ENCODE measurements at places on chromosomes 2 and 18.

GRCh38 chr2:209619782-209620181 is 151.8 kb upstream of the UNC80 start:
- no peak for DNase-seq

- no peak for DNase-seq
These were observed 953.5 kb downstream of the CNTNAP5 start for GRCh38 chr2:124978597-124978996.

- DNase-seq = no peak
These were observed 112.6 kb upstream of the PXDN start for GRCh38 chr2:1856922-1857321.

DNA sequence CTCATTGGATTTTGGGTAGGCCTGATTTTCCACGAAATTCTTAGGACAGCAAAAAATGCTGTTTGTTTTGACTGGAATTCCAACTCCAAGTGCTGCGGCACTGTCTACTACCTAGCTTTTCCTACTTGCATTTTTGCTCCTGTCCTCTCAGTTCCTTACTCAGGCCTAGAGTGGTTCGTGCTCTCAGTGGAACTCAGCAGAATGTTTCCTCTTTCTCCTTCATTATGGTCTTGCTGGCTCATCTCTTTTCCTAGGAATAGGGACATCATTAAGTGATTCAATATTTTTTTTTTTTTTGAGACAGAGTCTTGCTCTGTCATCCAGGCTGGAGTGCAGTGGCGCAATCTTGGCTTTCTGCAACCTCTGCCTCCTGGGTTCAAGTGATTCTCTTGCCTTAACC is 37.9 kb downstream of the GEMIN6 start:
- no peak for DNase-seq

- DNase-seq = no peak
These were observed 17.2 kb upstream of the LYPD6B start for GRCh38 chr2:149021271-149021719.
